ENCODE measurements at places on chromosomes 3 and 15. TPM values are rescaled to one million over a fixed set of nuclear protein-coding genes. Genes with fewer than 3 reads are reported as not detected.

VPS13C gene
- total RNA-seq = 81.6 TPM

CCNB2 gene
- 33.4 TPM for total RNA-seq

TRA2B gene
- 264 TPM for total RNA-seq

HESX1 gene
- total RNA-seq = 0.19 TPM

NISCH gene
- 75.7 TPM for total RNA-seq

SUSD5 gene
- total RNA-seq = 1.9 TPM

SAXO2 gene
- 0.19 TPM for total RNA-seq

GLCE gene
- total RNA-seq = 147 TPM

CSPG4 gene
- total RNA-seq = under 0.01 TPM

SLC12A1 gene
- total RNA-seq = not detected

MYH15 gene
- 0.19 TPM for total RNA-seq

SEMA6D gene
- 2.2 TPM for total RNA-seq

SLC22A14 gene
- 0.09 TPM for total RNA-seq

BCHE gene
- total RNA-seq = 0.09 TPM

OR4F15 gene
- total RNA-seq = not detected

CASR gene
- not detected for total RNA-seq

COL6A5 gene
- total RNA-seq = not detected

ASB14 gene
- not detected for total RNA-seq

REC114 gene
- not detected for total RNA-seq

C3orf85 gene
- total RNA-seq = not detected

MEX3B gene
- total RNA-seq = 12.4 TPM

BUB1B gene
- 10.1 TPM for total RNA-seq

GOLGA8S gene
- total RNA-seq = 0.09 TPM

POLQ gene
- 4.0 TPM for total RNA-seq

LDHAL6B gene
- not detected for total RNA-seq

GREM1 gene
- 0.09 TPM for total RNA-seq

GNAT1 gene
- not detected for total RNA-seq

MESP2 gene
- total RNA-seq = 0.18 TPM

GOLGA8G gene
- not detected for total RNA-seq

PODXL2 gene
- 5.9 TPM for total RNA-seq

TF gene
- total RNA-seq = under 0.01 TPM

GHSR gene
- not detected for total RNA-seq

OCA2 gene
- not detected for total RNA-seq

EXD1 gene
- under 0.01 TPM for total RNA-seq

MAP6D1 gene
- 0.75 TPM for total RNA-seq

CELSR3 gene
- total RNA-seq = 0.47 TPM

HDDC3 gene
- total RNA-seq = 12.6 TPM

HHLA2 gene
- total RNA-seq = not detected

CFAP92 gene
- total RNA-seq = not detected

ACP3 gene
- not detected for total RNA-seq

CEMIP gene
- total RNA-seq = 0.27 TPM

SCN11A gene
- total RNA-seq = 0.09 TPM

BDH1 gene
- 0.94 TPM for total RNA-seq

GP5 gene
- not detected for total RNA-seq

SCAMP5 gene
- total RNA-seq = 1.9 TPM

KLHL40 gene
- not detected for total RNA-seq

CIB2 gene
- total RNA-seq = 4.0 TPM

IL20RB gene
- total RNA-seq = 0.54 TPM

LPCAT4 gene
- total RNA-seq = 7.1 TPM

ATP8B4 gene
- total RNA-seq = under 0.01 TPM
